ENCODE measurements at places on chromosomes 12 and 14.

DNA sequence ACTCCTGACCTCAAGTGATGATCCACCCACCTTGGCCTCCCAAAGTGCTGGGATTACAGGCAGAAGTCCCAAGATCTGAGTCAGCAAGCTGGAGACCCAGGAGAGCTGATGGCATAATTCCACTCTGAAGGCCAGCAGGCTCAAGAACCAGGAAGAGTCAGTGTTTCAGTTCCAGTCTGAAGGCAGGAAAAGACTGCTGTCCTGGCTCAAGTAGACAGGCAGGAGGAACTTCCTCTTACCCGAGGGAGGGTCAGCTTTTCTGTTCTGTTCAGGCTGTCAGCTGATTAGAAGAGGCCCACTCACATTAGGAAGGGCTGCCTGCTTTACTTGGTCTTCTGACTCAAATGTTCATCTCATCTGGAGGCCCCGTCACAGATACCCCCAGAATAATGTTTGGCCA is 206.0 kb upstream of the MYL2 start:
- no peak for DNase-seq

DNA sequence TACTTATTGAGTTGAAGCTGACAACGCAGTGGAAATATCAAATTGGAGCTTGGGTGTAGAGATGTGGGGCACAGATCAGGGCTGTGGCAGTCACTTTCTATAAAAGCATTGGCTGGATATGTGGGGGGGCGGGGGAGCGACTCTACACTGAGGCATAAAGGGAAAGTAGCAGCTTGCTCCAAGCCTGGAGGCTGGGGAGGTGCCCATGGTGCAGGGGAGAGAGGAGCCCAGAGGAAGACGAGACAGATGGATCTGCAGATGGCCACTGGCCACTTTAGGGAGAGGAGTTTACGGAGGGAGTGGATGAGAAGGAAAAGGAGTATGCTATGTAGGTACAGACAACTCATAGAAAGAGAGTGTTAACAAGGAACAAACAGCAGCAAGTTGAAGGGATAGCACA is 13.5 kb upstream of the NGB start:
- DNase-seq = no peak

DNA sequence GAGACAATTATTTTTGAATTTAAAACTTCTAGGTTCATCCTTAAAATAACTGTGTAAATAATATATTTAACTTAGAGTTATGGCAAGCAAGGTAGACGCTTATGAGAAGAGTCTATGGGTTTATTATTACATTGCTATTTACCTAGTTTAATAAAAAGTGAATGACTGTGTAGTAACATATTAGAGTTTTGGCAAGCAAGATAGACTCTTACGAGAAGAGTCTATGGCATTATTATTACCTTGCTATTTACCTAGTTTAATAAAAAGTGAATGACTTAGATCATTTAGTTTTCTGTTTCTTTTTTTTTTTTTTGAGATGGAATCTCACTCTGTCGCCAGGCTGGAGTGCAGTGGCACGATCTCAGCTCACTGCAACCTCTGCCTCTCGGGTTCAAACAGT is 3.8 kb downstream of the RNF34 start:
- DNase-seq = no peak

DNA sequence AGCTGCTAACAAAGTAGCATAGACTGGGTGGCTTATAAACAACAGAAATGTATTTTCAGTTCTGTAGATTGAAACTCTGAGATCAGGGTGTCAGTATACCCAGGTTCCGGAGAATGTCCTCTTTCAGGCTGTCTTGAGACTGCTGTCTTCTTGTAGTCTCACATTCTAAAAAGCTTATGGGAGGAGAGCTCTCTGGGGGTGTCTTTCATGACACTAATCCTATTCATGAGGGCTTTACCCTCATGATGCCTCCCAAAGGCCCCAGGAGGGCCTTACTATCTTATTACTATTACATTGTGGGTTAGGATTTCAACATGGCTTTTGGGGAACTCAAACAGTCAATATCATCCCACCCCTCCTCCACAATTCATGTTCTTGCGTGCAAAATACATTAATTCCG is 94.3 kb downstream of the AEBP2 start:
- no peak for DNase-seq

DNA sequence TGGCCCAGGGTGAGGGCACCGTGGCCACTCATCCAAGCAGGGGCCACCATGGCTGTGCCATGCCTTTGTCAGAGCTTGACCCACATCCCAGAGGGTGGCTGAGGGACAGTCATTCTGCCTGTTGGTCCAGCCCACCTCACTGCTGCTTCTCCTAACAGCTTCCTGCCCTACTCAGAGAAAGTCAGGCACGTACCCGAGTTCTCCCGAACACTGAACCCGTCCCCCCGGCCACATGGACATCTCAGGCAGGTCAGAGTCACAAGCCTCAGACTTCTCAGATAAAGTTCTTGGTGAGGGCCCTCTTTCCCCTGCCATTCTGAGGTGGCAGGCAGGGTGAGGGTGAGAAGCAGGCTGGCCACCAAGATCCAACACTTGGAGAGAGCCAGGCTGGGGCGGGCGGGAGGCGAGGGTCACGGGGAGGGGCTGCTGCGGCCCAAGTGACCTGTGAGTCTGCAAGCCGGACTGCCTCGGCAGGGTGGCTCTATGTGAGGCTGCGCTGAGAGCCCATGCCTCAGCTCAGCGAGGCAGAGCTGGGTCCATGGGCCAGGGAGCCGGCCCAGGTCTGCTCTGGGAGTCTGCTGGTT is 317.8 kb downstream of the TMEM121 start:
- no peak for DNase-seq

DNA sequence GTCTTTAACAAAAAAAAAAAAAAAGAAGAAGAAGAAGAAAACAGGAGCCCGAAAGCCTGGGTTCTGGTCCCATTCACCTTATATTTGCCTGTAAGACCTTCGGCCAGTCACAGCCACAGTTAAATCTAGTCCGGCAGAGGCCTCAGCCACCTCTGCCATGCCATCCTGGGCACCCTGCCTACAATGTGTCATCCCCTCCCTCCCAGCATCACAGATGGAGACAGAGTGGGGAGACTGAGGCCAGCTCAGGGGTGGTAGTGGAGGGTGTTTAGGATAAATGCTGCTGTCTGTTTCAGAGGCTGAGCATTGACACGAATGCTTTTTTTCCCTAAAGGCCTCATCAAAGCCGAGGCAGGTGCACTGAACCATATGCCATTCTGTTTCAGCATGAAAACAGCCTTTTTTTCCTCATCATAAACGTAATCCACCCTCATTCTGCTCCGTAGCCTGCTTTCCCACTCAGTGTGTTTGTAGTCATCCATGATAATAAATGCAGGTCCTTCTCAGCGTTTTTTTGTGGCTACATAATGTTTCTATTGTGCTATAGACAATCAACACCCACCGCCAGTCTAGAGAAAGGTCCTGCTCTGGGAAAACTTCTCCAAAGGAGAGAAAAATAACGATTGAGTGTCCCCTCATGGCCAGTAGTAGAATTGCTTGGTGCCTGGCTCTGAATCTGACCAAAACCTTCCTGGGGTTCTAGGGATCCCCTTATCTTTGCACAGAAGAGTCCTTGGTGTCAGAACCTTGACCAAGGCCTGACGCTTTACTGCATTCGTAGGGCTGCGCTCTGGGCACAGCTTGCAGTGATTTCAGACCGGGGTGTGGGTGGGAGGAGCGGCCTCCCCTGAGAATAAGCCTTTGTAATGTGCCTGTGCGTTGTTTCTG is 41.1 kb upstream of the TSPAN9 start:
- no peak for DNase-seq

- DNase-seq = no peak
These were observed 6.2 kb upstream of the ATP6V0A2 start for GRCh38 chr12:123705935-123706334.

DNA sequence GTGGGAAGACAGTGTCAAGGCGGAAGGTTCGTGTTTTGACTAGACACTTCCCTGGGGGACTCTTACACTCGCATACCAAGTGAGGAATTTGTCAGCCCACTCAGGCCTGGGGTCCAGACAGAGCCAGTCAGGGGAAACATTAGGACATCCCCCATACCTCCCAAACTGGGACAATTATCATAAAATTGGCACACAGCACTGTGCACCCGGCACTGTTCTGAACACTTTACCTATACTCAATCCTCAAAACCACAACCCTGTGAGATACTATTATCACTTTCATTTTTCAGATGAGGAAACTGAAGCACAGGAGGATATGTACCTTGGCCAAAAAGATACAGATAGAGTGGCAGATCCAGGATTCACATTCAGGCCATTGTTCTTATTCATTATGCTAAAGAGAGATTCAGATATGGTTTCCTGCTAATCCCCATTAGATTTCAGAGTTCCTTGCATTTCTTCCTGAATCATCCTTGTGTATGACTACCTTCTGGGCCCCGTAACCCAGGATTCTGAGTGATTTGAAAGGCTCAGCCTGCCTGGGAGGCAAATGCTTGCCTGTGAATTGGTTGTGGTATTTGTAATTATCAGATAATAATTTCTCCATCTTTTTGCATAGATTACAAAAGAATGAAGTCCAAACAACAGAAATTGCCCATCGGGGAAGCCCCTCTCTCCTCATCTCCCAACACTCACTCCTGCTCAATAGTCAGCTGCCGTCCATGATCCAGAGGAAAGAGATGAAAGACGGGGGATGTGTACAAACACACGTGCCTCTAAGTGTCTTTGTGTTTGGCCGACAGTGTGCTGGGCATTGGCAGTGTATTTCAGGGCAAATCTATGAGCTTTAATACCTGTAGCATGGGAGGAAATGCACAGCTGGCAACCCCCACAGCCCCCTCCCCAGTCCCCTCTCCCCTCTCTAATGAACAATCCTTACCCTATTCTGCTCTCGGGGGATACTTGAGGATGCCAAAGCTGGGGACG is 4.6 kb downstream of the TAC3 start:
- no peak for DNase-seq

- DNase-seq = no peak
These were observed 559 bp upstream of the CKAP4 start for GRCh38 chr12:106248312-106248845.

- no peak for DNase-seq
These were observed 67.1 kb downstream of the FOXN4 start for GRCh38 chr12:109241936-109242335.

DNA sequence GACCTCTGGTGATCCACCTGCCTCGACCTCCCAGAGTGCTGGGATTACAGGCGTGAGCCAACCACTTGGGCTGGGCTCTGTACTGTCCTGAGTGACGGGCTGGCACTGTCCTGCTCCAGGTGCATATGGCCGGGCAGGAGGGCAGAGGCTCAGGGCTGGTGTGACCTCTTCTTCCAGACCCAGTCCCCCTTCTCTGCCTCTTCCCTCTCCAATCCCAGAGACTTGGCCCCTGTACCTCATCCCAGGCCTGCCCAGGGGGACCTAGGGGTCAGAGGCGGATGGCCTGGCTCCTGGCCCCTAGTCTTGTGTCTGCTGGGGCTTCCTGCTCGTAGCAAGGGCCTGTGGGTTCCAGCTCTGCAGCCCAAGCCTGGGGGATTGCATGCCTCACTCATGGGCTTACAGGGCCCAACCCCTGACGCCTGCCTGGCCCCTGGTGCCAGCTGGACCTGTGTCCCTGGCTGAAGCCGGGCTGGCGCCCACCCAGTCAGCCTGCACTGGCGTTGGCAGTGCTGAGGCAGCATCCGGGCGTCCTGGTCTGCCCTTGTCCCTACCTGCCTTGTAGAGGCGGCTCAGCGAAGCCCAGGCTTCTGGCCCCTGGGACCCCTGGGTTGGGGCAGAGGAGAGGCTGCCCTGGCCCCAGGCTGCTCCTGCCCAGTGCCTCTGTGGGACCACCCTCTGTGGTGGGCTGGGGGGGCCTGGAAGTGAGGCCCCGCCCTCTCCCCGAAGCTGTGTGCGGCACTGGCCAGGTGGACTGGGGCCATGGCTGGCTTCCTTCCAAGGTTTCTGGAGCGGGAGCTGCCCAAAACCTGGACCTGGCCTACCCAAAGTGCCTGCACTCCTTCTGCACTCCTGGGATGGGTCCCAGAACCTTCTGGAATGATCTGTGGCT is 4.3 kb downstream of the TEDC1 start:
- DNase-seq = no peak

GRCh38 chr12:103665971-103666370 is 78.9 kb downstream of the STAB2 start:
- DNase-seq = no peak

DNA sequence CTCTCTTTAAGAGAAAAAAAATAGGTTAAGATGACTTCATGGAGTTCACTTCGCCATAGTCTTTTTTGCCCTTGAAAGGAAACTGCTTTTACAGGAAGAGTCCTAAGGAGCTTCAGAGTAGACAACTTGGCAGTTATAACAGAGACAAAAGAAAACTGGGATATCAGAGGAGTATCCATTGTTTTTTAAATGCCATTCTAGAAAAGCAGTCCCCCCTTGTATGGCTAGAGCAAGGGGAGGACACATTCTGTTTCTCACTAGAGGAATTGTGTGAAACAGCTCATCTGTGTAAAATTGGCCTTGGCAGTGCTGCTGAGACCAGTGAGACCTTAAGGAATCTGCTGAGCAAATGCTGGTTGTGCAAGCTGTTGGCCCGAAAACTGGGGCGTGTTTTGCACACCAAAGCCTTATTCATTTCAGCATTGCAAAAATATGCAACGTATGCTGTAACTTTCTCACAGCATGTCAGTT is 128.0 kb downstream of the GPR135 start:
- no peak for DNase-seq

- DNase-seq = no peak
These were observed 365 bp downstream of the CCDC59 start for GRCh38 chr12:82357845-82358199.

GRCh38 chr14:50656776-50657175 is 11.3 kb downstream of the SAV1 start:
- DNase-seq = no peak

- DNase-seq = no peak
These were observed 244.9 kb downstream of the CACNA1C start for GRCh38 chr12:2297658-2298057.

DNA sequence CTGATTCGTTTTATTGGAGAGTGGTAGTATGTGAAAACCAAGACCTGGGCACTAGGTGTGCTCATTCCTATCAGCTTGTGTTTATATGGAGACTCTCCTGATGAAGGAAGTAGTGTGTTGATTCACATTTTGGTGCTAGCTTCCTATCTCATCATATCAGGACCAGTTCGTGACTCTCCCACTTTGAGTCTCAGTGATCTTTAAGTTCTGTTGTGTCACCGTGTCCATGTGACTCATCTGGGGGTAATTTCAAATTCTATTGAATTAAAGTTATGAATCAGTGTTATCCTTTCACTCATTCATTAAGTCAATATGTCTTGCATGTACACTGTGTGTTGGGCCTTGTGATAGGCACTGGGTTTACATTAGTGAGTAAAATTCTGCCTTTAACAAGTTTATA is 180.2 kb downstream of the CACNA1C start:
- DNase-seq = no peak

GRCh38 chr12:94025756-94026155 is 122.6 kb upstream of the PLXNC1 start:
- DNase-seq = no peak

Data from stimulated activated CD8-positive, alpha-beta memory T cell treated with anti-CD3 and anti-CD28 coated beads, Interleukin-7, amount 100 ng/mL, for 1 hour (primary cell).